ENCODE measurements at places on chromosomes 12 and 14.

- no peak for DNase-seq
Observed at GRCh38 chr14:83632375-83632774, 1897.6 kb upstream of the FLRT2 start.

DNA sequence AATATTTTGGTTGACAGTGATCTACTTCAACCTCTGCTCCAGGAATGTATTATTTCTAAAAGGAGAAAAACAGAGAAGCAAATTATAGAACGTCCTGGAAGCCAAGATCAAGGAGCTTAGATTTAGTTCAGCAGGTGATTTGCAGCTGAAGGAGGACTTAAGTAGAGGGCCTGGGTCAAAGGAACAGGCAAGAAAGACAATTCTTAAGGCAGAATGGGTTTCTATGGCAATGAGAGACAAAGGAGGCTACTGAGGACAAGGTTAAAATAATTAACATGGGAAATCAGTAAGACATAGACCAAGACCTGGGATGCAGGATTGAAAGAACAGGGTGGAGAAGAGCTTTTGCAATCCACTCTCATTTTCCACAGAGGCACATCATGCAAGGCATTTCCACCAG is 2.4 kb upstream of the SNW1 start:
- DNase-seq, result no peak

DNA sequence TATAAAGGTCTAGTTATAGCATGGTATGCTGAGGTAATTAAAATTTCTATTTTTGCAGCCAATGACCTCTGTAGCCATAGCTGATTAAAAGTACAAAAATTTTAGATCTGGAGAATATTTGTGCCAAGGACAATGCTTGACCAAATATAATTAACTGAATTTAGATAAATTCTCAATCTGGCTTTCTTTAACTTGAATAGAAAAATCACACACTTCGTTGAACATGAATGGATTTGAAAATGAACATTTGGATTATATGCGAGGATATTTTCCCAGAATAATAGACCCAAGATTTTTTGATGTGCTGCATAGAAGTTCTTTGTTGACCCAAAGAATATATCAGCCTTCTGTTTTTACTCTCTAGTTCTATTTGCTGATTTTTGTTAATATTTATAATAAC is 38.4 kb upstream of the G2E3 start:
- DNase-seq, result no peak

GRCh38 chr12:121284551-121285390 is 11.7 kb downstream of the CAMKK2 start:
- no peak for DNase-seq

- DNase-seq, result no peak
Observed at GRCh38 chr14:34212172-34212929, 249.7 kb downstream of the SPTSSA start.

GRCh38 chr14:24609655-24610344 is at the start of gene GZMH:
Gene GZMH (minus strand): TSS chr14:24609685. CDS start chr14:24609613, 72 bp downstream.
- no peak for DNase-seq

GRCh38 chr14:101064718-101065117 is 161.2 kb upstream of the RTL1 start:
- DNase-seq, result no peak

GRCh38 chr14:73492670-73493069 is 1.9 kb downstream of the RIOX1 start:
- no peak for DNase-seq

Data from activated effector memory CD4-positive, alpha-beta T cell treated with anti-CD3 and anti-CD28 coated beads, Interleukin-2, amount 50 U/mL, for 16 hours (primary cell).